ENCODE measurements at places on chromosomes 5 and 9.

GRCh38 chr5:34487159-34487879, 168.8 kb upstream of the RAI14 start:
- DNase-seq = no peak

DNA sequence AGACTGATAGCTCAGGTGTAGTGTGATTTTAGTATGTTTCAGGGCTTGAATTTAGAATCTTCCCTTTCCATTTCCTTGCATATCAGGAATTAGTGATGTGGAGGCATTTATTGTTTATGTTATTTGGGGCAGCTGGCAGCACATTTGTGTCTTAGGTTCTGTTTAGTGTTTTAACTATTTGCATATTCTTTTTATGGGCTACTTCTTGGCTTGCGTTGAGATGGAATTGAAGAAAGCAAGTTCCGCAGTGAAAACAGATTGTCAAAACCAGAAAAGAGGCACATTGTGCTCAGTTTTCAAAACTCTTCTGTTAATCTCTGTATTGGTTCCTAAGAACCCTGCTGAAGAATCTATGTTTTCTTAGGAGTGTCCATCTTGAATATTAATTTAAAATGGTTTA, 80.3 kb downstream of the ZSWIM6 start:
- no peak for DNase-seq

DNA sequence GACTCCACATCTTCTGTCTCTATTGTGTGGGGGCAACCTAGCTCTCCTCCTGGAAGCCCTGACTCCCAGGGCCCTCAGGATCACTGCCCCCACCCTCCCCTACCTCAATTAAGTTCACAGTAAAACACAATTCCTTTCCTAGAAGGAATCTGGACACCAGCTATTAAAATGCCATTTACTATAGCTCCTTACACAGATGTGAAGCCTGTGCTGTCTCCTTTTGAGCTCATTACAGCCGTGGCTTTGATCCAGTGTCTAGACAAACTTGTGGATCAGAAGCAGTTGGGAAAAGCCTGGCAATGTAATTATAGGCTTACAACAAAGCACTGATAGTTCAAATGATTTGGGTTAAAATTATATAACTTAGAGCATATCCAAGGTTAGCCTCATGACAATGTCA, 107.0 kb upstream of the SMIM23 start:
- no peak for DNase-seq

DNA sequence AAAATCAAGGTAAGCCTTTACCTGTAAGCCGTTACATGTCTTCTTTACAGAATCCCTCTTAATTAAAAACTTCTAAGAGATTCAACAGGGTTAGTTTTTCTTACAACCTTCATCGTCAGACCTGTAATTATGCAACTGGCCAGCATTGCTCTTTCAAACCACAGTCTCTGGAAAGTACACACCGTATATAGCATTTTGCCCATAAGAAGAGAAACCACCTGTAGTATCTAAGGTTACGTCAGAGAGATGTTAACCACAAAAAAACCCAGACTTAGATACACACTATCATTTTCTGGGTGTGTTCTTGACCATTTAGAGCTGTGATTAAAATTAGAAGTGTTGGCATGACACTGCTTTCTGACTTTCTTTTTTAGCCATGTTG, 140.0 kb downstream of the MUSK start:
- DNase-seq = no peak

DNA sequence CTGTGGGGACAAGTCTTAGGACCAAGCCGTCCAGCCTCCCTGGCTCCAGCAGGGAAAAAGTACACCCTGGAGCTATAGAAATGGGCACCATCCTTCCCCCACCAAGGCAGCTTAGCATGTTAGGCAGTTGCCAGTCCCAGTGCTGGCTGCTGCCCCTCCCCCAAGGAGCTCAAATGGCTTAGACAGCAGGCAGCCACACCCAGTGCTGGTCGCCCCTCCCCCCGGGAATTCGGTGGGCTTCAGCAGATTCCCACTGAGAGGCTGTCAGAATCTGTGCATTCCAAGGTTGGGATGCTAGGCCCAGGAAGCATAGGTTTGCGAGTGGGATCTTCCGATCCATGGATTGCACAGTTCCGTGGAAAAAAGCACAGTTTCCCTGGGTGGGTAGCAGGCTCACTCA, 105.2 kb upstream of the ITGA1 start:
- no peak for DNase-seq

- DNase-seq = no peak
Measured at GRCh38 chr9:84278130-84278529, 62.4 kb downstream of the SLC28A3 start.

GRCh38 chr5:6143523-6143922, 234.8 kb downstream of the MED10 start:
- no peak for DNase-seq

GRCh38 chr9:113712053-113712452, 164.1 kb upstream of the ZNF618 start:
- DNase-seq = no peak

Data from stimulated activated CD8-positive, alpha-beta memory T cell treated with anti-CD3 and anti-CD28 coated beads, Interleukin-2, amount 100 ng/mL, for 1 hour (primary cell).